ENCODE measurements at places on chromosomes 3 and 15. TPM values are rescaled to one million over a fixed set of nuclear protein-coding genes. Genes with fewer than 3 reads are reported as not detected.

ZPLD1 gene
- not detected for total RNA-seq

CFAP44 gene
- 11.5 TPM for total RNA-seq

LDHAL6B gene
- not detected for total RNA-seq

STAC gene
- total RNA-seq = 1.4 TPM

DLL4 gene
- total RNA-seq = 0.31 TPM

NOP10 gene
- 88.9 TPM for total RNA-seq

GP5 gene
- total RNA-seq = 0.11 TPM
